Urinary bladder (tissue), 4 donors: ENCODE measurements at places on chromosomes 13 and 19. TPM values are rescaled to one million over a fixed set of nuclear protein-coding genes. Genes with fewer than 3 reads are reported as not detected.

DNA sequence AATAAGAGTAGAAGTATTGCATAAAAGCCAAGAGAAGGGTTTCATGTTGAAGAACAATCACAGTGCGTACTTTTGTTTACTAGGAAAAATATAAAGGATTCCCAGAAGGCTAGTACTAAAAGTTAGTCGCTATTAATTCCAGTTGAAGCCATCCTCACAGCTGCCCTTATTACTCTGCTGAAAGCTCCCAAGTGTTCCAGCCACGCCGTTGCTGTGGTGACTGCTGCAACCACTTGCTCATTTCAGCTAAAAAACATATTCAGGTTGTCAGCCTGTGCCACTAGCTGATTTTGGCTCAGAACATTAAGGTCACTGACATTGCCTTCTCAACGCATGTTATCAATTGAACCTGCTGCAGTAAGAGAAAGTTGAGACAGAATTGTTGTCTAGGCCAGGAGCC is 87.1 kb upstream of the FNDC3A start:
- no peak for DNase-seq

DNA sequence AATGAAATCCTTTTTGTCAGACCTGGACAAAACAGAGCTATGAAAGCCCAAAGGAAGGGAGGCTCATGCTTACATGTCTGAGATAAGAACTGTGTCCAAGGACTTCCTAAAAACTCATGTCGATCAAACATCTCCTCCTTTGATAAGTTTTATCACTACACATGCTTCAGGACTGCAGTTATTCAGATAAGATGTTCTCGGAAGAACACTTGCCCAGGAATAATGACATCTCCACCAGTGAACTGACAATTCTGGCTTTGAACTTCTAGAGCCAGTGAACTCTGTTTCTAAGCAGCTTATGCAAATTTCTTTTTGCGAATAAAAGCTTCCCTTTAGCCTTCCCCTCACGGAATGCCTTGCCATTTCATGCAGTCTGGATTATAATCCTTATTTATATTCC is 561.6 kb downstream of the TBC1D4 start:
- DNase-seq: no peak

- no peak for DNase-seq
These were observed 14.0 kb downstream of the GRAMD1A start for GRCh38 chr19:35013820-35014754.

DNA sequence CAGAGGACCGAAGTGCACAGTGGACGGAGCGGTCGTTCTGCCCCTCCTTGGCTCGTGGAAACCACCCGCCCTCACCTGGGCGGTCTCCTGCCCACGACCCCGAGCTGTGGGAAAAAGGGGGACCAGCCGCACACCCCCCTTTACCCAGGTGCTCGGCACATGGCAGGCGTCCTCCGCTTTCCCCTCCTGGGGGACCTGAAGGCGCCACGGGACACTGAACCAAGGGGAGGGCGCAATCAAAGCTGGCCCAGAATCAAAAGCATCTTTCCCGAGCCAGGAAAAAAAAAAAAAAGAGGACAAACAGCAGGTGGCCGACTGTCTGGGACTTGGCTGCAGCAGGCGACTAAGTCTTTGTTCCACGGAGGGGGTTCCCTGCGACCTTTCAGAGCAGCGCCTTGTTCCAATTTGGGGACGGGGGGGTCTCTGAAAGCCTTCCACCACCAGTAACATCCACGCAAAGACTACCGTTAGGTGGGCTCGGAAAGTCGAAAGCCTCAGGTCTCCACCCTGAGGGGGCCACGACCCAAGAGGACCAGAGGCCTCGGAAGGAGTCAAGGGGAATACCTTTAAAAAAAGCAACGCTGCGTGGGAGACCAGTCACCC is 1.1 kb downstream of the MBD3 start:
- no peak for DNase-seq

DNA sequence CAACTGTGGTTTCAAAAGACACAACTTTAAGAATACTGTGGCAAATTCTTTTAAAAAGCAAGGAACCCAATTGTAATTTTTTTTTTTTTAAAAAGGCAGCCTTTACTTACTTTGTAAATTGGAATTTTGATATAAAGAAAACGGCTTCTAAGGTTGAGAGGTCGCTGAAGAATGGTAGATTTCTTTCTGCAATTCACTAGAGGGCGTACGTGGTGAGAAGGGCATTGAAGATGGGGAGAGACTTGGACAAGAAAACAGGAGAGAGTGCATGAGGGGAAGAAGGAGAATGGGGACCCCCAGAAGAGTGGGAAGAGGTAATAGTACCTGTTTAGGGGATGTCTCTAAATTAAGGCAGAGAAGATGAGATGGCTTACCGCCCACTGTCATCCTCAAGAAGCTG is 33.5 kb upstream of the PABPC3 start:
- DNase-seq: no peak

- DNase-seq: no peak
These were observed 1410.1 kb upstream of the ATXN8OS start for GRCh38 chr13:68697551-68697950.

- no peak for DNase-seq
These were observed 68.1 kb downstream of the ERCC5 start for GRCh38 chr13:102913914-102914313.

DNA sequence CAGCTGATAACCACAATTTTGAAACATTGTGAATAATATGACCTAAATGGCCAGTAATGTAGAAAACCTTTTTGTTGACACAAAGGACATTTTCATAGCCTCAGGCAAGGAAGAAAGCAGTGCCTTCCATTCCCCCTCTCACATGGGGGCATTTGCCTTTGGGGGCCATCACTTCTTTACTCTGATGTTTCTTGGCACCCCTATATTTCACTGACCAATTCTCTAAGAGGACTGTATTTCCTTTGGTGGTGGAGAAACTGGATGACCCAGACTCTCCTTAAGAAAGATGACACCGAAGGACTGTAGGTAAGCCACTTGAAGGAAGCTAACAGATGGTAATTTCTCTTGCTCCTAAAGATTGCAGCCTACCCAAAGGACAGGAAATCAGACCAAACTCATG is 254.6 kb downstream of the DCLK1 start:
- DNase-seq: no peak

- DNase-seq: no peak
These were observed 118.5 kb downstream of the IRS2 start for GRCh38 chr13:109667807-109668291.

- no peak for DNase-seq
These were observed 5.5 kb downstream of the C3 start for GRCh38 chr19:6714749-6715555.

DNA sequence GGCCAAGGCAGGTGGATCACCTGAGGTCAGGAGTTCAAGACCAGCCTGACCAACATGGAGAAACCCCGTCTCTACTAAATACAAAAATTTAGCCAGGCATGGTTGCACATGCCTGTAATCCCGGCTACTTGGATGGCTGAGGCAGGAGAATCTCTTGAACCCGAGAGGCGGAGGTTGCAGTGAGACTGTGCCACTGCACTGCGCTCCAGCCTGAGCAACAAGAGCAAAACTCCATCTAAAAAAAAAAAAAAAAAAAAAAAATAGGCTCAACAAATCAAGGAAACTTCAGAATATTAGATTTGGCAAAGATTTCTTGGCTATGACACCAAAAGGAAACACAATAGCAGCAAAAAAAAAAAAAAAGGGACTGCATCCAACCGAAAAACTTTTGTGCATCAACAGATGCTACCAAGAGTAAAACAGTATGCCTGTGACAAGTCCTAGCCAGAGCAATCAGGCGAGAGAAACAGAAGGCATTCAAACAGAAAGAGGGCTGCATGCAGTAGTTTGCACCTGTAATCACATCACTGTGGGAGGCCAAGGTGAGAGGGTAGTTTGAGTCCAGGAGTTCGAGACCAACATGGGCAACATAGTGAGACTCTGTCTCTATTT is 23.8 kb downstream of the ZNF160 start:
- no peak for DNase-seq

GRCh38 chr19:18526316-18526715 is 4.4 kb upstream of the ELL start:
- DNase-seq: no peak

- no peak for DNase-seq
These were observed 45.6 kb upstream of the RAP2A start for GRCh38 chr13:97388373-97388772.

GRCh38 chr13:110560601-110561343 is 750 bp downstream of the RAB20 start:
- no peak for DNase-seq

- DNase-seq: peak; percentile 76
These were observed 6.0 kb upstream of the BSG start for GRCh38 chr19:566403-566802.

DNA sequence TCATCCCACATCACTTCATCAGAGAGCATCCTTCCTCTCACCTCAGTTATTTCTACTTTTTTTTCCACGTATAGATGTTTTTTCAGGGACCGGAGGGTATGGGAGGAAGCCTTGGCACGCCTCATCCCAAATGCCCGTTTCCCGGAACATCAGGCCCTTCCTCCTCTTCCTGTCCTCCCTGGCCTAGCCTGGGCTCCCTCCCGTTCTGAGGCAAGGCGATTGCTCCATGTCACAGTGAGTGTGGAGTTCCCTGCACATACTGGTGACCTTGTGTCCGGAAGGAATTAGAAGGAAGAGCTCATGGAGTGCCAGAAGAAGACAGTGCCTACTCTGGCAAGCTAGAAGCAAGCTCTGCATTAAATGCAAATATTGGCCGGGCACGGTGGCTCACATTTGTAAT is 1.1 kb upstream of the ZNF627 start:
- DNase-seq: no peak

DNA sequence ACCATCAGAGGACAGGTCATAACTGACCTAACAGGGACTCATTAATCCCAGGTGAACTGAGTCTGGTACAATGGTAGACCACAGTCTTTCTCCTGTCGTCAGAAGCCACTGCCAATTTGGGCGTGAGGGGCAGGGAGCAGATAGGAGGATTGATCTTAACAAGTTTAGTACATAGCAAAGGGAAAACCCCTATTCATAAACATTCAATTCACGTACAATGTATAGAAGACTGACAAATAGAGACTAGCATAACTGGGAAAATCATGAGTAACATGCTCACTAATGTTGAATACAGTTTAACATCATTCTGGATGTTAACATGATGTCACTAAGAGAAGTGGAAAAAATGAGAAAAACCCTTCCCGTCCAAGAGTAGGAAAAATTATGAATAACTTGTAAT is 54.1 kb downstream of the SLC7A1 start:
- no peak for DNase-seq

- DNase-seq: no peak
These were observed 114.8 kb upstream of the TRPC4 start for GRCh38 chr13:37984357-37984756.

DNA sequence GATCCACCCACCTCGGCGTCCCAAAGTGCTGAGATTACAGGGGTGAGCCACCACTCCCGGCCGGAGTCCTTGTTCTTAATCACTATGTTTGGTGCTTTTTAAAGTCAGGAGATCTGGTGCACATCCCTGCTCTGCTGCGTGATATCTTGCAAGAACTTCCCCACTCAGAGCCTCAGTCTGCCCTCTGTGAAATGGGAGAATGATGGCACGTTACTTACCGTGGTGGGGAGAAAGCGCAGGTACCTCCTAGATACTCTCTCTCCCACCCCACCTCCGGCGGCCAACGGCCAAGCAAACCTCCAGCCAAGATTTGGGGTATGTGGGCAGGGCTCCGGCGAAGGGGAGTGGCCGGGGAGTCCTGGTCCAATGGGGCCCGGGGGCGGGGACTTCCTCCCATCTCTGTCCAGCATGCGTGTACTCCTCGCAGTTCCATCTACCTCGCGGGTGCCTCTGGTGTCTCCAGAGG is at the start of gene RYR1:
TSS of gene RYR1 (plus strand) at position 424 of the 466 bp plus-strand sequence. CDS start 139 bp downstream, outside the sequence.
- DNase-seq: no peak

DNA sequence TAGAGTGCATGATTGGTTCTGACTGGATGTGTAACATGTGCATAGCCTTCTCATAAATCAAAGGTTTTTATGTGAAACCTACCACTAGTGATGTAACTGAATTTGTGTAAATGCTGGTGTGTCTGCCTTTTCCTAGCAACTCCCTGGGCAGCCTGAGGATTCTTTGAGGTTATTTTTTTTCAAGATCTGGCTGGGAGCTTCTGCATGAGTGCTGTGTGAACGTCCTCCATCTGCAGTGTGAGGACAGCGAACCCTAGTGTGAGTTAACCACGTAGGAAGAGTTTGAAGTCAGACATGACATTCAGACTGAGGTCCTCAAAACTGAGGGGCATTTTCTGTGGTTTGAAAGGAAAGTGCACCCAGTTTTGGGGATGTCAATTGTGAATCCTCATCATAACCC is 39.9 kb downstream of the DPRX start:
- DNase-seq: no peak

- no peak for DNase-seq
These were observed 12.7 kb downstream of the ATP4B start for GRCh38 chr13:113645329-113645728.

DNA sequence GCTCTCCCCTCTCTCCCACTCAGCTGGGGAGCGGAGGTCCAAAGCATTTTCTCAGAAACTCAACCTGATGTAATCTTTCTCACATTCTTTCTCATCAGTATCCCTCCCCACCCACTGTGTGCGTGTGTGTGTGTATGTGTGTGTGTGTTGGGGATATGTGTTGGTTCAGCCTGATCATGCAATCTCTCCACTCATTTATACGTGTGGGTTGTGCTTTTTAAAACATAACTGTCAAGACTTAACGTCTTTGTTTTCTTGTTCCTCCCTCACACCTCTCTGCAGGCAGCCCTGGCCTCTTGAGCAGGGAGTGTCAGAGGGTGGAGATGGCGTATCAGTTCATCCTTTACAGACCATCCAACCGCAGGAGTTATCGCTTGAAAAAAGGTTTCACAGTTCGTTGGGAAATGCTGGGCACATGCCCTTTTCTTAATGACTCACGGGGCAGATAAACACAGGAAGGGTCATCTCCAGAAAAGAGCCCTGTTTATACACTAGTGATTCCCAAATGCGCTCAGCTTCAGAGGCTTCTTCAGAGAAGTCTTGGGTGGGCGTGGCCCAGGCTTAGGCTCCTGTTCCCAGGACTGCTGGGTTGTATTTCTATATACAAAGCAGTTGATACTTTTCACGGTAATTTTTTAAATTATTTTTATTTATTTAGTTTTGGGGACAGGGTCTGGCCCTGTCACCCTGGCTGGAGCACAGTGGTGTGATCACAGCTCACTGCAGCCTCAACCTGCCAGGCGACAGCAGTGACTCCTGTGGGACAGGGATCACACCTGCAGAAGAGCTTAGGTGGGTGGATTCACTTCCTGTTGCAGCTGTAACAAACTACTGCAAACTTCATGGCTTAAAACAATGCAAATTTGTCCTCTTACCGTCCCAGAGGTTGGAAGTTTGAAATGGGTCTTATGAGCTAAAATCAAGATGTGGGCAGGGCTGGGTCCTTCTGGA is 60.3 kb downstream of the CCDC70 start:
- no peak for DNase-seq

TMEM86B gene
- 4.5 TPM for polyA plus RNA-seq

ZNF230 gene
- 4.0 TPM for polyA plus RNA-seq

SYT5 gene
- polyA plus RNA-seq: 0.77 TPM

ZMYM5 gene
- 9.7 TPM for polyA plus RNA-seq

TEX26 gene
- not detected for polyA plus RNA-seq

LGALS14 gene
- polyA plus RNA-seq: not detected

ZNF382 gene
- 4.2 TPM for polyA plus RNA-seq

KLK14 gene
- 0.29 TPM for polyA plus RNA-seq

RXFP2 gene
- polyA plus RNA-seq: not detected

ZNF208 gene
- 1.0 TPM for polyA plus RNA-seq

FPR1 gene
- 15.7 TPM for polyA plus RNA-seq

ZNF440 gene
- polyA plus RNA-seq: 6.6 TPM

SHC2 gene
- 24.2 TPM for polyA plus RNA-seq

EDNRB gene
- polyA plus RNA-seq: 28.2 TPM

WDR87 gene
- polyA plus RNA-seq: not detected
